T-helper 1 cell (primary cell): ENCODE measurements at places on chromosomes 3 and 15.
A peak's percentile ranks its signal among the peaks of the same experiment; 100 is the strongest.

GRCh38 chr3:134074001-134074789 is 44.5 kb upstream of the SLCO2A1 start:
- DNase-seq, result no peak

DNA sequence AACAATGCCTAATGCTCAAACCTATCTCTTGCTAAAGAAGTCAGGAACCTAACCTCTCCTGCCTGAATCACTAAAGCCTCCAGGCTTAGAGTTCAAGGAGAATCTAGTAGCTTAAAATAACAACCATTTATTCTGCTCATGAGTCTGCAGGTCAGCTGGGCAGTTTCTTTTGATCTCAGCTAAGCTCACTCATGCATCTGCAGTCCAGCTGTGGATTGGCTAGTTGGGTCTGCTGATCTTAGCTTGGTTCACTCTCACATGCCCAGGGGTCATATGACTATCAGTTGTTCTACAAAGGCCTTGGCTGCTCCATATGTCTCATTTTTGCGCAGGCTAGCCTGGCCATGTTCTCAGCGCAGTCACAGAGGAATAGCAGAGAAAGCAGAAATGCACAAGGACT is 109.2 kb upstream of the STT3B start:
- DNase-seq, result no peak

GRCh38 chr3:44208086-44208485 is 33.6 kb upstream of the TOPAZ1 start:
- DNase-seq, result no peak

GRCh38 chr3:10140996-10141546 is 507 bp upstream of the VHL start:
- no peak for DNase-seq

GRCh38 chr3:42721690-42722089 is 19.1 kb upstream of the HHATL start:
- DNase-seq, result no peak

GRCh38 chr15:66178531-66178910 is 75.0 kb downstream of the MEGF11 start:
- DNase-seq, result no peak

DNA sequence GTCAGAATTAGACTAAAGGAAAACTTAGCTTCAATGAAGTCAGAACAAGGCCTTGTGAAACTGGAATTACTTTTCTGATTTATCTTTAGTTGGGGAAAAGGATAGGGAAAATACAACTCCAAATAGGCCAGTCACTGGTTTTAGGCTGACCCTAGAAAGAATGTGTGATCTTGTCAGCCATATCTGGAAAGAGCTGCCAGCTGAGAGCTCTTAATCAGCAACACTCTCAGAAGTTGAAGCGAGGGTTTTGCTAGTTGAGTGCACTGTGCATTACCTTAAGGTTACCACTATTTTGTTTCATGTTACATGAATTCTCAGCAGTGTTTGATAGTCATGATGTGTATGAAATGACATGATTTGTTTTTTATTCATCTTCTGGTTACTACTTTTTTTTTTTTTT is 905.3 kb upstream of the ALCAM start:
- DNase-seq, result no peak

GRCh38 chr3:117998071-117998470 is 1036.6 kb downstream of the IGSF11 start:
- no peak for DNase-seq

GRCh38 chr15:81178365-81178764 is 18.3 kb upstream of the IL16 start:
- no peak for DNase-seq

DNA sequence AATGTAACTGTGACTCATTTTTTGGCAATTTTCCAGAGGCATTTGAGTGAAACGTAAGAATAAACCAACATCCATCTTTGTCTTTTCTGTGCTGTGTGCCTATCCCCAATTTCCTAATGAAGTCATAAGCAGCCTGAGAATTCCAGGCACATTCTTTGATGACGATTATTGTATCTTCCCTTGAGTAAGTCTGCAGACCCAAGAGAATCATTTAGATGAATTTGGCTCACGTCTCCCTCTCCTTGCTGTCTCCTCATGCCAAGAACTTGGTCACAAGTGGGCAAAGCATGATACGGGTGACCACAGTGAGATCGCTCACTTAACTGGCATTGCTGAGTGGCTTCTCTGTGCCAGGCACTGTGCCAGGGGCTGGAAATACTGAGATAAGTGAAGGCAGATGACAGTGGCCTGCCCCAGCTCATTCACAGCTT is 384.5 kb upstream of the IL12A start:
- DNase-seq, result no peak

GRCh38 chr3:53286727-53287126 is 30.9 kb upstream of the TKT start:
- DNase-seq, result no peak

DNA sequence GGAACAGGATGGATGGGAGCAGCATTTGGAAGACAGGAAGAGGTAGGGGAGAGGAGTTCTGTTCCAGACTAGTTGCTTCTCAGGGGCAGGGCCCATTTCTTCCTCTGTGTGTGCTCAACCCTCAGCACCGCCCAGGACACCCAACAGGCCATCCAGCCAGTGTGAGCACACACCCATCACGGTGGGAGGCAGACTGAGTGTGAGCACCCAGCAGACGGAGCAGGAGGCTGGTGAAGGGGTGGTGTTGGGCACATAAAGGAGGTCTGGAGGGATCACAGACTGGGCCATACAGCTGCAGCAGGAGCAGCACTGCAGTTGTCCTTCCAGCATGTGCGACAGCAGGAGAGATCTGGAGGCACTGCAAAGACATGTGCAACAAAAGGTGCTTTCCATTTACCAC is 88.4 kb upstream of the PLXNA1 start:
- no peak for DNase-seq

DNA sequence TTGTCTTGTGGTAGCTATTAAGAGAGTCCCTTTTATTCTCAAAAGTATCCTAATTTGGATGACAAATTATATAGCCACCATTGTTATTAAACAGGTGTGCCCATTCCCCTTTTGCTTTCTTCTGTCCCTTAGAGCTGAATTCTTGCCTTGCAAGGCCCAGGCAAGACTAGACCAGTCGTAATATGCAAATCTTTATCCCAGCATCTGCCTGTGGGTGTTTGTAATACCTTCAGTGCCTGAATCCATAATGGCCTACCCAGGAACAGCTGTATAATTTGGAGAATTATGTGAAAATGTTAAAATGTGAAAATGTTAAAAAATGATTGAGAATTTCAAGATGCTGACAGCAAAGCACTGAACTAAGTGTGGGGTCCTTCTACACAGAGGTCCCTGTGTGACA is 403.0 kb upstream of the RBMS3 start:
- no peak for DNase-seq

- DNase-seq, result no peak
Observed at GRCh38 chr15:66943456-66944095, 121.8 kb upstream of the SMAD3 start.

DNA sequence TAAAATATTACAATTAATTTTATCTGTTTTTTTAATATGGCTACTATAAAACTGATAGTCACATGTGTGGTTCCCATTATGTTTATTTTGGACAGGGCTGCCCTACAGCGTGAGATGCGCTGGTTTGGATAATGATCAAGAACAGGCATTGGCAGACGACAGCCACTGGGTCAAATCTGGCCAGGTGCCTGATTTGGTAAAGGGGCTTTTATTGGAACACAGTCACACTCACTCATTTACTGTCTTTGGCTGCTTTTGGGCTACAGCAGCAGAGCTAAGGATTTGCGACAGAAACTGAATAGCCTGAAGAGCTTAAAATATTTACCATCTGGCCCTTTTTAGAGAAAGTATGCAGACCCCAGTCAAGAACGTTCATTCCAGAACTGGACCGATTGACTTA is 724.2 kb upstream of the CFAP20DC start:
- no peak for DNase-seq

DNA sequence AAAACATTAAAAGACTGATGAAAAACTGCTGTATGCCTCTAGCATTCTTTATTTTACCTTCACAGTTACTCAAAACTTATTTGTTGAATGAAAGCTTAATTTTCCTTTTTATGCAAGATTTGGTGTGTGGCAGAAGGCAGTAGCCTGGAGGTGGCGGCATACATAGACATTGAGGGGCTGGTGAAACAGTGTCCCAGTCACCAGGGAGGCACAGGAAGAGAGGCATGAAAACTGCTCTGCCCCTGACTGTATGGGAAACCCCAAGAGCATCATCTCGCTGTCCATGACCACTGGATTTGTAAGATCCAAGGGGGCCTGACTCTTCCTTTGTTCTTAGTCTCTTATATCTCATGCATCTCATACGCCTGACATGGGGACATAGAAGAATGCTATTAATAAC is 493.7 kb upstream of the GOLIM4 start:
- no peak for DNase-seq

- DNase-seq, result no peak
Observed at GRCh38 chr3:153003862-153004261, 158.2 kb upstream of the RAP2B start.

DNA sequence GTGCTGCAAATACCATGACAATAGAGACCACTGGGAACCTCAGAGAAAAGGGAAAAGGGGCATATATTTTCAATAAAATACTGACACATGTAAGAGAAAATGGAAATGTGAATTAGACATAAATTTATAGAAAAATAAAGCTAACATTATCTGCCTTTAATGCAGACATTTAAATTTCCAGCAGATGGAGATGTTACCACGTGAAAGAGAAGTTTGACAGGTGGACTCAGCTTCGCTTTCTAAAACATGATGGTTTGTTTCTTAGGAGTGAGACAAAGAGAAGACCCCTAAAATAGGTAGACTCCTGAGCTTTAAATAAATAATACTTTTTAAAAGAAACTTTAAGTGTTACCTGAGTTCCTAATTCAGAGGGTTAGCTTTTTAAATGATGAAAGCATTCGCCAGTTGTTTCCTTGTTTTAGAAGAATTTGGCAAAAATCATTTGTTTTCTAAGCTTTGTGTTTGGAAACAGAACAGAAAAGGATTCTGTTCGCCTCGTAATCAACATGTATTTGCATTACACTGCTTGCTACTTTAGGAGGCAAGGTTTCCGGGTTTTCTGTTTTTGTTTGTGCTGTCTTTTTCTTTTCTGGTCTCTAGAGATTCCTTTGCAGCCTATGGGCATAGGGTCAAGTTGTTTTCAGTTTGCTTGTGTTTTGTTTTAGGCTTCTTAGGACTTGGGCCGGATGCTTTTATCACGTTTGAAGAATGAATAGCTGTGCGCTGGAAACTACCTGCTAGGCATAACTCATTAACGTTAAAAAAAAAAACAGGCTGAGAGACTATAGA is 271.4 kb downstream of the THSD4 start:
- no peak for DNase-seq

DNA sequence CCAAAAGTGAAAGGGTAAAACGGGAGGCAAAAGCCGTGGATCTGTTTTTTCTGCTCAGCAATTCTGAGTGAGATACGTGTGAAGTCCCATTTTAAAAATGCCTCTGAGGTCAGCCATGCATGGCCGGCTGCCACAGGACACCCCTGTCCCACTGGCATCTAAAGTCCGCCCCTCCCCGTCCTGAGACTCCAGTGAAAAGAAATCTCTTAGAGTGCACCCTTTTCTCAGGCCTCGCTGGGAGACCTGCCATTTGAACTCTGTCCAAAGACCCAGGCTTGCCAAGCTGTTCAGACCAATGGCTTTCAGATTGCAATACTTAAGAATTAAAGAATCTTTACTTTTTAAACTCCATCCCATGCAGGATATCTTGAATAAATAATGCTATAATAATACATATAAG is 61.0 kb upstream of the SLC24A5 start:
- no peak for DNase-seq

- DNase-seq, result no peak
Observed at GRCh38 chr3:23258110-23258509, 55.0 kb downstream of the UBE2E2 start.

- peak; percentile 16 for DNase-seq
Observed at GRCh38 chr3:9934235-9934621, 594 bp downstream of the CRELD1 start.

- DNase-seq, result no peak
Observed at GRCh38 chr3:169430707-169431404, 232.7 kb downstream of the MECOM start.

GRCh38 chr3:154954757-154955156 is 125.4 kb upstream of the MME start:
- DNase-seq, result no peak

GRCh38 chr3:15556512-15556911 is 35.0 kb upstream of the COLQ start:
- DNase-seq, result no peak

- peak; percentile 35 for DNase-seq
Observed at GRCh38 chr15:52021128-52021671, 2.2 kb downstream of the MAPK6 start.

DNA sequence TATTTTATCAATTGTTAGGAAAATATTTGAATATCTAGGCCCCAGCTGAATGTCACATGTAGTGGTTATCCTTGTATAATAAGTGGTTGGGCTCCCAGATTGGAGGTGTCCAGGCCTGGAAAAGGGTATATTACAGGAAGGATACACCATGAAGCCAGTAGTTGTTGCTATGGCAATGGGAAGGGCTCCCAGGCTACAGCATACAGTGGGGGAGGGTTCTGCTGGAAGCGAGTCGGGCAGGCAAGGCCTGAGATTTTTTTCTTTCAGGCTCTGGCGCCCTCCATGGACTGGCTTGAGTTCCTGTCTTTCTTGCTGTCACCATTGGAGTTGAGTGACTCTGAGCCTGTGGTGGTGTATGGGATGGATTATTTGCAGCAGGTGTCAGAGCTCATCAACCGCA is 8.9 kb downstream of the ECE2 start:
- no peak for DNase-seq

GRCh38 chr15:91593067-91593466 is 260.4 kb upstream of the SLCO3A1 start:
- no peak for DNase-seq
